Stimulated activated CD4-positive, alpha-beta T cell treated with anti-CD3 and anti-CD28 coated beads, Interleukin-1b, Interleukin-23, amount 100 ng/mL, for 1 hour (primary cell): ENCODE measurements at places on chromosomes 6 and 20.

DNA sequence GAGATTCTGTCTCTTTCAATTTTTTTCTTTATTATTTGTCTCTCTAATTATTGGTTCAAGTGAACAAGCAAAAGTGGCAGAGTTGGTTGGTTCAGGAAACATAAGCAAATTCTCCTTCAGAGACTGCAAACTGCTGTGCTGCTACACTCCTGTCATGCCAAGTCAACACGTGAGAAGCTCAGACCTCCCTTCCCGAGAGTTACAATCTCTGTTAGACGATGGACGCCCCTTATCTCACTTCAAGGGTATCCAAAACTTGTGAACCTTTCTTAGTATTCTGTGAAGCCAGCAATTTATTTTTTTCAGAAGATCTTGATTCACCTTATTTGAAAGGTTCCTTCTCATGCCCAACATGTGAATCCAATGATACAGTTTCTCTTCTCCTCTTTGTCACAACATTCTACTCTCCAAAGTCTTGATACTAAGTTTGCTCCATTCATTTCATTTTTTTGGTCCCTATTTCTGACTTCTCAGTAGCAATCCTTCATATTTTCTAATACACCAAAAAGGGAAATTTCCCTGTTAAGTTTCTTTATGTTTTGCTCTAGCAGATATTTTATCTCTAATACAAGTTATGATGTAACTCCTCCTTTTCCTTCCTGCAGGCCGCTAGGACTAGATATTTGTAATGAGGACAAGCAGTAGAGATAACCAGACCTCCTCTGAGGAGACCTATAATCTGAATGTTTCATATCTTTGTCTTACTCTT lies 448.8 kb upstream of the CITED2 start:
- no peak for DNase-seq

DNA sequence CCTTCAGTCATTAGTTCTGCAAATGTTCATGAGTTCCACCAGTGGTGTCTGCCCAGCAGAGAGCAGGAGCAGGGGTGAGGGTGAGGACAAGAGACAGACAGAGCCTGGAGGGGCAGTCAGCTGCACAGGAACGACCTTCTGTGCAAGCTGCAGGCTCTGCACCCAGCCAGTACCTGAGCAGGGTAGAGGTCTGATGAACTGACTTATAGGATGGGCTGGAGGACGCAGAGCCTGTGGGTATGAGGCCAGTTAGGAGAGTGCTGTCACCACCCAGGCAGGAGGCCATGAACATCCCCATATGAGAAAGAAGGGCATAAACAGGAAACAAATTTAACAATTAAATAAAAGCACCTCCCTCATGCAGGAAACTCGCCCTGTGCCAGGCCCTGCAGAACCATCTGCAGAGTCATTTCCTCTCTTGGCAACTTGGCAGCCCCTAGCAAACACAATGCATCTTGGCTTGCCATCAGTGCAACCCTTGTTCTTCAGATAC lies 17.9 kb downstream of the C6orf15 start:
- no peak for DNase-seq

GRCh38 chr6:137218473-137218916 lies 690 bp downstream of the IFNGR1 start:
- DNase-seq, result no peak

GRCh38 chr20:3183896-3184612 lies 10.7 kb upstream of the LZTS3 start:
- DNase-seq, result no peak

- no peak for DNase-seq
Measured at GRCh38 chr6:25088513-25088912, 152.8 kb upstream of the RIPOR2 start.

DNA sequence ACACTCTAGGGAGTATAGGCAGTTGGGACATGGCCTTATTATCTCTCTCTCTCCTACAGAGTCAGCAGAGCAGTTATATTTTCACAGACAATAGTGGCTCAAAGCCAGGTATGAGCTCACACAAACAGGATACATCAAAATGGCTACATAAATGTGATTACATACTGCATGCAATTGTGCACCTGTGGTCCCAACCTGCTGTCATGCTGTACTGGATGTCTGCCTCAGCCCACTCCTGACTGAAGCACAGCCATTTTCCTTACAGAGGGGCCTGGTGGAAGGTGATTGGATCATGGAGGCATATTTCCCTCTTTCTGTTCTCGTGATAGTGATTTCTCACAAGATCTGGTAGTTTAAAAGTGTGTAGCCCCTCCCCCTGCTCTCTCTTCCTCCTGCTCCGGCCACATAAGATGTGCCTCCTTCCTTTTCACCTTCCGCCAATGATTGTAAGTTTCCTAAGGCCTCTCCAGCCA lies 37.0 kb upstream of the SAMHD1 start:
- no peak for DNase-seq

DNA sequence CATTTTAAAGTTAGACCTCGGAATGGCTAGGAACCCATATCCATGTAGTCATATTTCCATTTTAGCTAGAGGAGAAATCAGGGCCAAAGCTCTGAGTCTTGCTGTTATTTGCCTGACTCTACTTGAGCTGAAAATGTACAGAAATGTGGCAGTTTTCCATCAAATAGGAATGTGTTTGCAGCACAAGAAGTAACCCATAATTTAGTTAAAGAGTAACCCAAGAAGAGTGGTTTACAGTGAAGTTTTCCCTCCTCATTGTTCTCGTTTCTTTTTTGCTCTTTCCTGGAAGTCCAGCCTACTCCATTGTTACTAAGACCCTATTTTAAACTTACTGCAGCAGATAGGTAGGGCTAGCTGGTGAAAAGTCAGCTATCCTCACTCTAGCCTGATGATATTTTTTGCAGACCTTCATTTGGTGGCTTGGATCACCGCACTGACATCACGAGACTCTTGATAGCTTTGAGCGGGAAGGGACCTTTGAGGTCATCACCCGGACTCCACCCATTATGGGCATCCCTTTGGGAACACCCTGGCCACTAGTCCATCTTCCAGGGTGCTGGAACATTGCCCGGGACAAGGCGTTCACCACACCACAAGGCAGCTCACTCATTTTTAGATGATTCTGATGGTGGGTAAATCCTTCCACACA lies 28.0 kb upstream of the ADGRF5 start:
- no peak for DNase-seq

DNA sequence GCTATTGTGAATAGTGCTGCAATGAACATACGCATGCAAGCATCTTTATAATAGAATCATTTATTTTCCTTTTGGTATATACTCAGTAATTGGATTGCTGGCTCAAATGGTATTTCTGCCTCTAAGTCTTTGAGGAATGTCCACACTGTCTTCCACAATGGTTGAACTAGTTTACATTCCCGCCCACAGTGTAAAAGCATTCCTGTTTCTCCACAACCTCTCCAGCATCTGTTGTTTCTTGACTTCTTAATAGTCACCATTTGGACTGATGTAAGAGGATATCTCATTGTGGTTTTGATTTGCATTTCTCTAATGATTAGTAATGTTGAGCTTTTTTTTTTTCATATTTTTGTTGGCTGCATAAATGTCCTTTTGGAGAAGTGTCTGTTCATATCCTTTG lies 208.7 kb downstream of the PHF3 start:
- DNase-seq, result no peak
